NCI-H146 (cell line): ENCODE measurements at places on chromosomes 2 and 18.

DNA sequence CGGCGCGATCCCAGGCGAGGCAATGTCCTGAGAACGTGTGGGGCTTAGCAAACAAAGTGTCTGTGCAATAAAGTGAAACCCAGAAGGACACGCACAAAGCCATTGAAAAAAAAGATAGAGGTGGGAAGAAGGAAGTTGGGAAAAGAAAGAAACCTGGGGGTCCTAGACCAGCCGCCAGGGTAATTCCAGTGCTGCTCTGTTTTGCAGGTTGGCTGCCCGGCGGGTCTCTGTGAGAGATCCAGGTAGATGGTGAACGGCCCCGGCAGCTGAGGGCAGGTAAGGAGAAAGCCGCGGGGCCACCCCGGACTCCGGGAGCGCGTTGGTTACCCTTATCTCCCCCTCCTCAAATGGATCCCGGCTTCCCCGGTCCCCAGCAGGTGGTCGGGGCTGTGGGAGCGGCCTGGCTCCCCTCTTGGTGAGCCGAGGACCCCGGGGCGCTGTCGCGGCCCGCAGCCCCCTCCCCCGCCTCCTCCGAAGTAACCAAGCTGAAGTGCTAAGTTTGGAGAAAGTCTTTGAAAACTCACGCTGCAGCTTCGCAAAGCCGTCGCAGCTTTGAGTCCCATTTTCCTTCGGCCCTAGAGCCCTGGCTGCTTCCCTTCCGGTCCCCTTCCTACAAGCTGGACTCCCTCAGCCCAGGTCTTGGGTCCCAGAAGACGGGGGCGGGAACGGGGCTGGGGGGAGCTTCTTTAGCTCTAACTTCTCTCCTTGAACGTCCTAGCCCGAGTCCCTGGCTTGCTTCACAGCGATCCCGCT, 588 bp downstream of the OTX1 start:
- peak; percentile 44 for DNase-seq

DNA sequence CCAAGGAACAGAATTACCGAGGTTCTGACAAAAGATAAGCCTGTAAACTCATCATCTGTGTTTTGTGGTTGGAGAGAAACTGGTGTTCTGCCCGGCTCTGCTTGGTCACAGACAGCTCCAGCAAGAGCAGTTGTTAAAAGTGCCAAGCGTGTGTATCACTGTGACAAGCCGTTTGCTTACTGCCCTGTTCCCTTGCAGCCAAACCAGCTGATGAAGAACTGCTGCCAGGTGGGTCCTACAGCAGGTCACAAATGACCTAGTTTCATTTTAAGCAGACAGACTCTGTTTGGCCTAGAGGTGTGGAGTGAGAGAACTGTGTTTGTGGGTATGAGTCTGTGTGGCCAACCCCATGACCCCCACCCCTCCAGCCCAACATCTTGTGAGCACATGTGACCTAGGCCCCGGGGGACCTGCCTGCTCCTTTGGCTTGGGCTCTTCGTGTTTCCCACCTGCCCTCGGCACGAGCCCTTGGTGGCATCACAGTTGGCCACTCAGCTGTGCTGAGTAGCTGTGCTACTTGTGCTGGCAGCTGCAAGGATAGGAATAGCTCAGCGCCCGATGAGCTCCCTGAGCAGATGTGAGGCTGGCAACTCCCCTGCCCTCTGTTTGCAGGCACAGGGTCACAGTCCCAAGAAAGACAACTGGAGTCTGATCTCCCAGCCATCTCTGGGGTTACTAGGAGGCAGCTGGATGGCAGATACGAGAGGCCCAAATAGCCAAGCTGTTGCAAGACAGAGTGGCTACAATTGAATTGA, 9.7 kb downstream of the OXER1 start:
- no peak for DNase-seq

DNA sequence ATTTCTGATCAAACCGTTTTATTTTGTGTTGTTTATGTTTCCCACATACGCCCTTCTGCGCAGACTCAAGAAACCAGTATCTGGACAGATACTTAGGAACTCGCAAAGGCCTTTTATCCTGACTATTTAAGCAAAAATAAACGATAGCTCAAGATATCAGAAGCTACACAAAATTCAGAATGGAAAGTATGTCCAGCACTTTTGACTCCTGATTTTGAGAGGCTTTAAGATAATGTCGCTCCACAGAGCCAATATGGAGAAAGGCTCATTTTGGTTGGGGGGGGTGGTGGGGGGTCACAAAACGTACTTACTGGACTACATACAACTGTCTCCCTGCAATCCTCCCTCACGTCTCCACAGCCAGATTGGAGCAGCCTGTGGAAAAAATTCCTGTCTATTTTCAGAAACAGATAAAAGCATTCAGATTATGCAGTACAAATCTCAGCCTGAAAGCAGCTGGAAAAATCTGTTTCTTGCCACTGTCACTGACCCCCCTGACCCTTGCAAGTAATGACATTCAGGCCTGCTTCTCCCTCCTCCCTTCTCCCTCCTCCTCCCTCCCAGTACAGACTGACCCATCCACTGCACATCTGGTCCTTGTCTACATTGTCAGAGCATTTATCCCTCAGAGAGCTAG, 34.9 kb upstream of the LCLAT1 start:
- DNase-seq, result no peak

DNA sequence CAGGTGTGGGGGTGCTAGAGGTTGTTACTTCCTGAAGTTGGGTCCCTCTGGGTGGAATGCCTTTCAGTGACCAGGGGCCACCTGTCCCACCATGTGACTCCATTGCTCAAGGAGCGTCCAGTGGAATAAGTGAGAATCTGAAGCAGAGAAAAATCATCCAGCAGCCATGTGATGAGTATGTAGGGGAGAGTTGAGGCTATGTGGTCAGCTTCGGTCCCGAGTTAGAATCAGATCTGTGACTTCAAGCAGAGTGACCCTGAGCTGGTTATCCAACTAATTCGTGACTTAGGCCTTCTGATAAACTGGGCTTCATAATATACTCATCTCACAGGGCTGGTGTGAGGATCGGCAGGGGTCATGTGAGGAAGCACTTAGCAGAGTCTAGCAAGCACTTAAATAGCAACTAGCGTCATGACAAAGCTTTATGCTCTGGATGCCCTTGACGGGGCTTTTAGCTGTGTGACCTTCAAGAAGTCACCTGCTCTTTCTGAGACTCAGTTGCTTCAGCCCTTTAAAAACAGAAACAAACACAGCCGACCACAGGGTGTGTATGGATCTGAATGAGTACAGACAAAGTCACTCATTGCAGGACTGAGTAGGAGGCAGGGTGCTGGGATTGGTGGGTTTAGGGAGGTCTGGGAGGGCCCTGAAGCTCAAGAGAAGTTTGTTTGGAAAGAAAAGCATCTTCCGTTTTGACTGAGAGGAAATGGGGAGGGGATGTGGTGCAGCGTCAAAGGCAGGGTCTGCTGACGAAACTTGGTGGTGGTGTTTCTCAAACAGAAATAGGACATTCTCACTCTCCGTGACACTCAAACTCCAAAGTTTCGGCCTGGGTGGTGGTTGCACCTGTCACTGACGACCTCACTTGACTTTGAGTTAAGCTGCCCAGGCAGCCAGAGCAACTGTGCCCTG, 264.0 kb upstream of the CXCR4 start:
- no peak for DNase-seq

DNA sequence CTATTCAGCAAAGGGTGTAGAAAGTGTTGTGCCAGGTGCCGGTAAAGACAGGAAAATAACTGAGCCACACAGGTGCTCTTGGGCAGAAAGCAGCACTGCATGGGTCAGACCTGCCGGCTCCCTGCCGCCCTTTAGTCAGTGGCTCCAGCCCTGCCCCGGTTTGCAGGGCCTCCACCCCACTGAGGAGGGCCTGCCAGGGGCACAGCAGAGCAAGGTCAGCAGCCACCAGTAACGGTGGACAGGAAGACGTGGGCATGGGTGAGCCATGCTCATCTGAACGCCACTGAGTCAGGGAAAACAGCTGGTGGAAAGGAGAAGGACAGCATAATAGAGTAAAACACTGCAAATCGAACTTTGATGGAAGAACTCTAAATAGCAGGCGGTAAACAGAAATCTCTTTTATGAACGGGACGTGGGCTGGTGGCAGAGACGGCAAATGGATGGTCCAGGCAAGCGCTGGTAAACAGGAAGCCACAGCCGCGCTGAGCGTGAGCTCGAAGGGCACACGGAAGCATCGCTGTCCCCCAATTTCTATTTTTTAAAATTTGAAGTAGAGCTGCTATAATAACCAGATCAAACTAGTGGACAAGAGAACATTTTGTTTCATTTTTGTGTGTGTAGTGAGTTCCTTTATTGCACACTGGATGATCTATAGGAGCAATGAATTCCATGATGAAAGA, 141.8 kb upstream of the ALKAL2 start:
- no peak for DNase-seq
